Kasumi-1 (cell line): ENCODE measurements at places on chromosomes 1 and 21.

DNA sequence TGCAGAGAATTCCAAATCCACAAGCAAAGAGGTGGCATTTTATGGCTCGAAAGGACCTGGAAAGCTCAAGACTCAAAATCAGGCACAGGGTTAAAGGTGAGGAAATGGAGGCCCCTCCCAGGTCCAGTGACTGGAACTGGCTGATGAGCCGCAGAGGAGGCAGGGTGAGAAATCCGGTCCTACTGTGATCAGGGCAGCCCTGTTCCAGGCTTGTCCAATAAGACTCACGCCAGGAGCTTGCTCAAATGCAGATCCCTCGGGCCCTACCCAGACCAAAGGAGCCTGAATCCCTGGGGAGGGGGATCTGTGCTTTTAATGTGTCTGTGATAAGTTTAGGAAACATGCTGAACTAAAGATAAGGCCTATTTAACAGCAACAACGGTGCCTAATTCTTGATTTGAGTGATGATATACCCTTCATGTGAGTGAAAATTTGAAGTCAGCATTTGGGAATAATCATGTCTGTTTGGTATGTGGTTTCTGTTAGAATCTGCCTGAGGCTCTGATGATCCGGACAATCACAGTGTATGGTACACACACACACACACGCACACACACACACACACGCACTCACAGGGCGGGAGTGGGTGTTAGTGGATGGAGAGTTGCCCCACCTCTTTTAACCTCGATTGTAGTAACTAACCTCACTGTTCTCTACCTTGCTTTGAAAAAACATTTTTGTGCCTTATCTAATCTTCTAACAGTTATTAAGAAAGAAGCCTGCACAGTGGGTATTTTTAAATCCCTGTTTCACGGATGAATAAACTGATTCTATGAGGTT is 54.1 kb upstream of the LYST start:
- no peak for DNase-seq

GRCh38 chr1:35589516-35590427 is 16.7 kb downstream of the TFAP2E start:
- DNase-seq: no peak

- DNase-seq: no peak
Observed at GRCh38 chr1:23910144-23910543, 3.0 kb downstream of the CNR2 start.

GRCh38 chr1:205827623-205828022 is 14.6 kb upstream of the SLC41A1 start:
- DNase-seq: no peak

DNA sequence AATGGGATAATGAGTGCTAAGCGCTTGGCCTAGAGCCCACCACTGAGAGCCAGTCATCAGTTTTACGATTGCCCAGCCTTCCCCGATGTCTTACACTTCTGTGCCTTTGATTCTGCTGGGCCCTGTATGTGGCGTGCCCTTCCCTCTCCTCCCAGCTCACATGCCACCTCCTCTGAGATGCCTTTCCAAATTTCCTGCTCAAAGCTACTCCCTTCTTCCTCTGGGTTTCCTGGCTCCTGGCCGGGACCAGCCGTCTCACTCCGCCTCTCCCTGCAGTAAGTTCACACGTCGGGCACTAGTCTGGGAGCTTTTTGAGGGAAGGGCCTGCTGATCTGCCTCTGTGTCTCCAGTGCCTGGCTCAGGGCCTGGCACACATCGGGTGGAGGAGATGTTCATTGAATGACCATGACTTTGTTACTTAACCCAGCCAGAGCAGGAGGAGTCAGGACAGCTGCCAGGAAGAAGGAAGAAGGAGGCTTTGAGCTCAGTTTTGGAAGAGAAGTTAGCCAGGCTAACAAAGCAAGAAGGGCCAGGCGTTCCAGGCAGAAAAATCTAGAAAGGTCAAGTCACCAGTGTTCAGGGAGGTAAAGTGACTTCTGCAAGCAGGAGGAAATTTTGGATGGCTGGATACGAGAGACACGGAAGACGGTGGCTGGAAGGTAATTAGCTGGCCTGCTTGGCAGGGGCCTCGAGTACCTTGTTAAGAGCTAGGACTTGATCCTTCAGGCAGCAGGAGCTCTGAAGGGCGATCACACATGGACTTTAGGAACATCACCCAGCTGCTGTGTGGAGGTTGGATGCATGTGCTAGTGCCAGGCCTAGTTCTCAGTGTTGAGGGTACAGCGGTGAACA is 63.6 kb downstream of the EPHB2 start:
- no peak for DNase-seq

- no peak for DNase-seq
Observed at GRCh38 chr1:217522277-217522676, 108.6 kb downstream of the GPATCH2 start.
